ENCODE measurements at places on chromosomes 2 and 18.

GRCh38 chr2:9739531-9739964 is 103.7 kb upstream of the TAF1B start:
- DNase-seq: no peak

DNA sequence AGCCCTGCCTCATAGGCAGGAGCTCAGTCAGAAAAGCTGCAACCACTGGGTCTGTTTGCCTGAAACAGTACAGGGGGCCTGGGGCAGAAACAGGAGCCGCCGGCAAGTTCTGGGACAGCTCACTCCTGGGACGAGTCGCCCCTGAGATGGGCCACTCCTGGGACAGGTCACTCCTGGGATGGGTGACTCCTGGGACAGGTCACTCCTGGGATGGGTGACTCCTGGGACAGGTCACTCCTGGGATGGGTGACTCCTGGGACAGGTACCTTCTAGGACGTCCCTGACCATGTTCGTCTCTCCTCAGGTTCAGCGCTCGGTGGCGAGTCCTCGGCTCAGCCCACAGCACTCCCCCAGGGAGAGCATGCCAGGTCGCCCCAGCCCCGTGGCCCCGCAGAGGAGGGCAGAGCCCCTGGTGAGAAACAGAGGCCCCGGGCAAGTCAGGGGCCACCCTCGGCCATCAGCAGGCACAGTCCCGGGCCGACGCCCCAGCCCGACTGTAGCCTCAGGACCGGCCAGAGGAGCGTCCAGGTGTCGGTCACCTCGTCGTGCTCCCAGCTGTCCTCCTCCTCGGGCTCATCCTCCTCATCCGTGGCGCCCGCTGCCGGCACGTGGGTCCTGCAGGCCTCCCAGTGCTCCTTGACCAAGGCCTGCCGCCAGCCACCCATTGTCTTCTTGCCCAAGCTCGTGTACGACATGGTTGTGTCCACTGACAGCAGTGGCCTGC is 51.8 kb downstream of the NTSR2 start:
- DNase-seq: no peak

GRCh38 chr2:6820903-6821584 is 44.7 kb downstream of the CMPK2 start:
- no peak for DNase-seq

DNA sequence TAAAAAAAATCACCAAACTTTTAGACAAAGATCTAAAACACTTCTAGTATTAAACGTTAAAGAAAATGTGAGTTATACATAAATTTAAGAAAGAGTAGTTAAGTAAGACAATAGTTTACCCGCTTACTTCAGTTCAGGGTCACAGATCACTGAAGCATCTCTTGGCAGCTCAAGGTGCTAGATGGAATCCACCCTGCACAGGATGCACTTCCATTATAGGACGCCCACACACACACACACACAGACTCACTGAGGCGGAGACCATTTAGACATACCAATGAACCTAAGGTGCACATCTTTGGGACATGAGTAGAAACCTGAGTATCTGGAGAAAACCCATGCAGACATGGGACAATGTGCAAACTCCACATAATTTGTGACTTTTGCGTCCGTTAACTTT is 630.6 kb upstream of the ZNF804A start:
- DNase-seq: no peak

GRCh38 chr18:50401295-50401694 is 26.4 kb downstream of the SKA1 start:
- no peak for DNase-seq

- peak; percentile 7 for DNase-seq
Observed at GRCh38 chr2:143717053-143717452, 587.8 kb downstream of the ARHGAP15 start.

DNA sequence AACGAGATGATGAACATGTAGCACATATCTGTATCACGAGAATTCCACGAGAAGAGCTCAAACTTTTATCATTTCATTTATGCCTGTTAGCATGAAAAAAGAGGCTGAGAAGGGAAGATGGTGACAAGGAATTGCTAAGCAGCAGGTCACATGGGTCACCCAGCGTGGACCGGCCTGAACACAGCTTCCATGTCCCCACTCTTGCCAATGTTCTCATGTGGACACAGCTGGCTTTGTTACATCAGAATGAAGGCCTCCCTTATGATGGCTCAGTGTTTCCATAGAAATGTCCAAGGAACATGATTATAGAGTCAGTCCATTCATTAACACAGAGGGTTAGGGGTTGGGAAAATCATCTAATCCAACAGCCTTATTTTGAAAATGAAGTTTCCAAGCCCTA is 215.4 kb downstream of the CMPK2 start:
- DNase-seq: no peak

DNA sequence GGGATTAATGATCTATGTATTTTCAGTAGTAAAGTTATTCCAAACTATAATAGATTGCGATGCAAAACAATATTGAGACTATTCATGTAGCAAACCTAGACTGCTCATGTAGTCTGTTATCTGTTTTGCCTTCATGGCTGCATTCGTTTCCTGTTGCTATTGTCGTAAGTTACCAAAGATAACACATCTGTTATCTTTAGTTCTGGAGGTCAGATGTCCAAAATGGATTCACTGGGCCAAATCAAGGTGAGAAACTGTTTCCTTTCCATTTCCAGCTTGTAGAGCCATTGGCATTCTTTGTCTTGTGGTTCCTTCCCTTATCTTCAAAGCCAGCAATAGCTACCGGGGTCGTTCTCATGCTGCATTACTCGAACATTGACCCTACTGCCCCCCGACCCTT is 20.9 kb downstream of the ITGAV start:
- no peak for DNase-seq

- DNase-seq: no peak
Observed at GRCh38 chr2:85259101-85259590, 68.6 kb downstream of the TGOLN2 start.

DNA sequence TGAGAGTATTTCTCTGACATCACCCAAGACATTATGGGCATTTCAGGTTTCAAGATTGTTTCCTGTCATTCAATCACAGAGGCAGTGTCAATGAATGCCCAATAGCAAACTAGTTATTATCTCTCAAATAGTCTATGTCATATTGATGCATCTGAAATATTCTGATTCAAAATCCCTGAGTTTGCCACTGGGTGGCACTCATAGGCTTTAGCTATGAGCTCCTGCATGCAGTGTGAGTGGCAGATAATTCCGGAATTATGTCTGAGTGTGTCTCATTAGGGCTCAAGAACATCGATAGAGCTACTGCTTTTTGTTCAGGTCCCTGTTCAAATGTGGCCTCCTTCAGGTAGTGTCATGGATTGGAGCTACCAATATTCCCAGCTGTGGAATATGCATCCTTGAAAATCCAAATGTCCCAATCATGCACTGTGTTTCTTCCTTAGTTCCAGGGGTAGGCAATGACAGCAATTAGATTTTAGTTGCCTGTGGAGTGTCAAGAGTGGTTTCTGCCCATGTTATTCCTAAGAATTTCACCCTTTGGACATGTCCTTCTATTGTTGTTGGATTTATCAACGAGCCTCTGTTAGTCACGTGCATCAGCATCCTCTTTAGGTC is 7.8 kb upstream of the OR6B3 start:
- peak; percentile 26 for DNase-seq

DNA sequence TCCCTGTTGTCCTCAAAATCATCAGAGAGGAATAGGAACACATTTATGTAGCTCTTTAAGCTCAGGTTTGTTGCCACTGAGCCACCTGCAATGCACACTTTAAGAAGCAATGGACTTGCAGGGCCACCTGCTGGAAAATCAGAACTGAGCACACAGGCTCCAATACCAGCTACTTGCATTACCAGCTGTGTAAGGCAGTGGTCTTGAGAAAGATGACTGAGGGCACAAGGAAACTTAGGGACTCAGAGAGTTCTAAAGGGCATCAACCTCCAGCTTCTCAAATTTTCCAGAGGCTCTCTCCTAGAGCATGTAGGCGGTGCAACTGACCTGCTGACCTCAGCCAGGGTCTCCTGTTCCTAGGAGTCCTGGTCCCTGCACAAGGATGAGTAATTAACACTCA is 2.5 kb upstream of the CNDP2 start:
- DNase-seq: peak; percentile 47

- no peak for DNase-seq
Observed at GRCh38 chr18:26442126-26442525, 106.2 kb downstream of the KCTD1 start.

GRCh38 chr2:15619510-15619909 is 27.8 kb downstream of the DDX1 start:
- no peak for DNase-seq

DNA sequence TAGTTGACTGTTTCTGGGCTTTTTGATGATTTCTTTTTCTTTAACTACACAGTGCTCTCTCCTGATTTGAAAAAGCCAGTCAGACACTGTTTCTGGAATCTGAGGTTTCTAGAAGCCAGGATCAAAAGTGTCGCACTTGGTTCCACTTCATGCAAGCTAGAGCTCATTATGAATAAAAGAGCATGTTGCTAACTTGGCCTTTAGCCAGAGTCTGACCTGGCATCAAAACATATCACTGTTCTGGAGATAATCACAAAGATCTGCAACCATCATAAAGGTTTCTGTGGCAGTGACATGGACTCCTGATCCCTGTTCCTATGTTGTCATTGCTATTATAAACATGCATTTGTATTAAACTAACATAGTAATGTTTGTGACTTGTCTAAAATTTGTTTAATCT is 76.1 kb upstream of the MAPRE2 start:
- no peak for DNase-seq

- DNase-seq: no peak
Observed at GRCh38 chr2:86226636-86227520, 27.6 kb downstream of the MRPL35 start.

GRCh38 chr18:30106356-30106755 is 936.2 kb downstream of the DSC3 start:
- DNase-seq: no peak

- no peak for DNase-seq
Observed at GRCh38 chr2:25543939-25544338, 129.4 kb downstream of the DTNB start.

- DNase-seq: no peak
Observed at GRCh38 chr2:64491426-64491825, 32.7 kb upstream of the AFTPH start.

DNA sequence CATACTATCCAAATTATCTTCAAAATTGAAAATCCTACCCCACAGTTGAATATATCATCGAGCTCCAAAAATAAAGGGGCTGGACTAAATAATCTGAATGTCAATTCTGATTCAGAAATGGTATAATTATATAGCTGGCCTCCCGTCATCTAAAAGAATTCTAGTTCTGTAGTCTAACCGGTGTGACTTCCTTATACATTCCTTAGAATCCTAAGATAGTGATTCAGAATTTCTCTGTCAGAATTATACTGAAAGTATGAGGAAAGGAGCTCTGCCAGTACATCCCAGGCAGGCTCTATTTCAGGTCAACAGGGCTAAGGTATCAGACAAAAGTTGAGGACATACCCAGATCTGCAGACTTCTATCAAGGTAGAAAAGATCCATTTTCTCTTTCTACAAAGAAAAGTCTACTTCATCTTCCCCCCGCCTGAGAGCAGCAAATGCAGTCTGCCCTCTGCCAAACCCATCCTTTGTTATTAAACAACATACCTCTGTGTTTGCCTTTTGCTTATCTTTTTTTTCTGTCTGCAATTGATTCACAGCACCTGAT is 128.5 kb downstream of the METTL4 start:
- no peak for DNase-seq

GRCh38 chr2:209208211-209208610 is 215.6 kb upstream of the MAP2 start:
- peak; percentile 4 for DNase-seq

DNA sequence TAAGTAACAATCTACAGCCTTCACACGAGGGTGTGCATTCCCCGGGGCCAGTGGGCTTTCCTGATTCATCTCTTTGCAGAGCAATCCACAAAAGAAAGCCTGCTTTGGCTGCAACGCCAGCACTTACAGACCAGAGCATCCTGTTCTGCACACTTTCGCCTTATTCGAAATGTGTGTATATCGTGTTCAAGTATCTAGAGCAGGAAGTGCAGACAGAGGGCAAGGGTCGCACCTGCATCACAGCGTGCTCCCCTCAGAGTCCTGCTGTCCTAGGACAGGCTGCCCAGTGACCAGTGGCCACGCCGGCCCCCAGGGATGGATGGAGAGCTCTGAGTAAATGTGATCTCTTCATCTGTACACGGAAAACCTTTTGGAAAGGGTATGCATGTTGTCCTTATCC is 264.3 kb downstream of the ZNF516 start:
- no peak for DNase-seq

GRCh38 chr2:105287692-105288091 is 41.8 kb downstream of the TGFBRAP1 start:
- DNase-seq: no peak

GRCh38 chr2:75002007-75002406 is 43.6 kb downstream of the POLE4 start:
- no peak for DNase-seq

GRCh38 chr2:221096706-221097567 is 475.2 kb downstream of the EPHA4 start:
- no peak for DNase-seq

GRCh38 chr2:109475531-109476210 is 138.1 kb downstream of the SEPTIN10 start:
- DNase-seq: no peak

DNA sequence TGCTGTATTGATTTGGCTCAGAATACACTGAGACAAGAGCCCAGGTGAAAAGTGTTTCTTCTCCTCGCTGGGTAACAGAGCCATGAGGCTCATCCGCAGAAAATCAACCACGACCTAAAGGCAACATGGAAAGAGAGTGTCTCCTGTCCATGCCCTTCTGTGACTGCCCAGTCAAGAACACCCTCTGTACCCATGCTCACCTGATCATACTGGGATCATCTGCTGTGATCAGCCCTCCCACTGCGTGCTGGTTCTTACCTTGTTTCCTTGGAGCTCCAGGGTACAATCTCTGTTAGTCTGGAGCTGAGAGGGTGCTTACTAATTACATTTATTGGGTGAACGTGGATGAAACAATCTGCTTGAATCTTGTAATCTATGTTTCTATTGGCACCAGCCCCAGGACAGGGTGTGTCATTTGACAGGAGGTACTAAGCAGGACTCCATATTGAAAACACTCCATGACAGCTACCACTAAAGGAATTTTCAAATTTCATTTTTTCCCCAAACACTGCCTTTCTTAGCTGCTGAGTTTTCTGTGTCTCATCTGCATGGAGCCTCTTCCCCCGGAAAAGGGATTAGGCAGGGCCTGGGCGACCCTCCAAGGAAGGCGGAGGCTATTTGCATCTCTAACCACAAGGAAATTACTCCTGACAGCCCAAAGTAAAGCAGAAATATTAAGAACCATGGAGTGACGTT is 39.7 kb upstream of the GRP start:
- DNase-seq: peak; percentile 6

DNA sequence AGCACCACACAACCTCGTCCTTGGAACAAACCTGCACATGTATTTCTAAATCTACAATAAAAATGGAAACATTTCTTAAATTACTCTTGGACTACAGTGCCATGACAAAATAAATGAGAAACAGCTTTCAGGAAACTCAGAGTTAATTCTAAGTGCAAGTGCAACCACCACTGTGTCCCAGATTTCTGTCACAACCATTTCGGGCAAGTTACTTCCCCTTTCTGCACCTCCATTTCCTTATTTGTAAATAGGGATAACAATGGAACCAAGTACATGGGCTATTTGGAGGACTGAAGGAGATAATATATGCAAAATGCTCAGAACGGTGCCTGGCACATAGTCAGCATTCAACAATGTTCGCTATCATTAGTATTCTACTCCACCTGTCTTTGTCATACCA is 93.2 kb downstream of the CACNB4 start:
- DNase-seq: no peak

- DNase-seq: no peak
Observed at GRCh38 chr18:64539847-64540246, 391.0 kb upstream of the LINC00305 start.

GRCh38 chr2:205892251-205892655 is 193.7 kb downstream of the INO80D start:
- DNase-seq: peak; percentile 76
